ENCODE measurements at places on chromosomes 1 and 21. TPM values are rescaled to one million over a fixed set of nuclear protein-coding genes. Genes with fewer than 3 reads are reported as not detected.

GRCh38 chr1:198244772-198245171 lies 88.0 kb downstream of the NEK7 start:
- no peak overlapping the region for H3K27ac ChIP-seq
- no peaks in the 10 kb centered on the region for H3K27me3 ChIP-seq

- peaks cover 56% of the 10 kb centered on the region for H3K27me3 ChIP-seq
- H3K4me3 ChIP-seq: no peak overlapping the region
Measured at GRCh38 chr1:205343431-205344065, 13.2 kb downstream of the KLHDC8A start.

CLCNKB gene
- total RNA-seq: 1.1 TPM

LENEP gene
- total RNA-seq: not detected

TCP10L gene
- total RNA-seq: 0.14 TPM

NUP133 gene
- total RNA-seq: 118 TPM

Data from transverse colon (tissue), 4 donors.